ENCODE measurements at places on chromosomes 1 and 21.

GRCh38 chr1:232968965-232969364, 18.6 kb downstream of the NTPCR start:
- no peak for DNase-seq

GRCh38 chr1:240285540-240285939, 193.9 kb downstream of the FMN2 start:
- peak; percentile 90 for DNase-seq

GRCh38 chr1:184152434-184152898, 100.9 kb downstream of the TSEN15 start:
- DNase-seq, result no peak

DNA sequence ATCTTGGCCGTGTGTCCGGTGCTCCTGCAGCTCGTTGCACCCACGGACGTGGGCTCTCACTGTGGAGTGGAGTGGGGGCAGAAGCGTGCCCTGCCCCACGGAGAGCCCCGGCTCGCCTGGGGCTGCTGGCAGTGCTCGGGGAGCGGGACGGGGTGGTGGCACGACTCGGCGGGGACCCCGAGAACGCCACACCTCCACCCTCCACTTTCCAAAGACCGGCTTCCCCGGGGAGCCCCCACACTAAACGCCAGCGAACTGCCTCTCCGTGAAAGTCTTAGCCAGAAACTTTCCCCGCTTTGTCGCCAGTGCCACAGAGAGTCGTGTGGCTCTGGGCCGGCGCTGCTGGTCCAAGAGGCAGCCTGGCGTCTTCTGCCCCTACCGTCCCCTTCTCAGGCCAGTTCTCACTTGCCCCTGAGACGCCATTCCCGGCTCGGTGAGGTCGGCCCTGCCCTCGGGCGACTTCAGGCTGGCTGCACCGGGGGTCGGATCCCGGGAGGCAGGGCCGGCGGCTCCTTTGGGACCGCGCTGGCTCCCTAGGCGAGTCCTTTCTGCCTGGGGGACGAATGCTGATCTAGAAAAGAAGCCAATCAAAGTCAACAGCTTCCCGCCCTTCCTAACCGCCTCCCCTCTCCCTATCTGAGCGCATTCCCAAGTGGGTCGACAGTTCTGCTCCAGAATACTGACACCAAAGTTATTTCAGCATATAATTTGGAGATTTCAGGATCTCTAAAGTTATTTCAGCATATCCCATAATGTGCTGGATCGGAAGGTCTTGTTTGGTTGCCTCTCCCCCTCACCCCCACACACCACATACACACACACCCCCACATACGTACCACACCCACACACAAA, 2.6 kb upstream of the SAMD13 start:
- DNase-seq, result no peak

- DNase-seq, result no peak
Observed at GRCh38 chr1:15410884-15411245, 1.2 kb downstream of the EFHD2 start.

- DNase-seq, result no peak
Observed at GRCh38 chr21:42341776-42342542, 8.8 kb downstream of the TFF2 start.

DNA sequence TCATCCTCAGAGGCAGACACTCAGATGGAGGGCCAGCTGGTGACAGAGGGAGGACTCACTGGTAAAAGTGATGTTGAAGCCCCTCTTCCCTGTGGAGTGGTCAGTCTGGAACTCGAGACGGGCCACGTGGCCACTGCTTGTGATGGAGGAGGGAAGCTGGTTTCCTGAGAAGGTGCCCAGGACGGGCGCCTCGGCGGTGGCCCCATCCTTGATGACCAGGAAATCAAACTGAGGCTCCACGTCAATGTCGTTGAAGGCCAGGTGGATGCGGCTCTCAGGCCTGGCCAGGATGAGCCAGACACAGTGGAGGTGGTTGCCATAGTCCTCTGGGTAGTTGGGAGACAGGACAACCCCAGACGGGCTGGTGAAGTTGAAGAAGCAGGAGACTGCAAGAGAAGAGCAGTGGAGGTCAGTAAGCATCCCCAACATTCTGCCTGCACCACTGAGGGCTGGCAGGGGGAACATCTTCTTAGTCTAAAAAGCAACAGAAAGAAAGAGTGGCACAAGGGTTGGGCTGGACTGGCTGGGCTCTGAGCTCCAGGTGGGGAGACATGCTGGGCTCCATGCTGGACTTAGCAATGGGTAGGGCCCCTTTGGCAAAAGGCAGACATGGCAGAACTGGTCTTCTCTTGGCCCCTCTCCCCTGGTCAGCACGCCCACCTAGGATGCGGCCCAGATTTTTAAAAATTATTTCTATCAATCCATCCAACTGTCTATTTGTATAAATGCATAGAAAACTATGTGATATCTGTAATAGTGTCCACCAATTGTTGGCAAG, 120.5 kb upstream of the HMGB4 start:
- no peak for DNase-seq

DNA sequence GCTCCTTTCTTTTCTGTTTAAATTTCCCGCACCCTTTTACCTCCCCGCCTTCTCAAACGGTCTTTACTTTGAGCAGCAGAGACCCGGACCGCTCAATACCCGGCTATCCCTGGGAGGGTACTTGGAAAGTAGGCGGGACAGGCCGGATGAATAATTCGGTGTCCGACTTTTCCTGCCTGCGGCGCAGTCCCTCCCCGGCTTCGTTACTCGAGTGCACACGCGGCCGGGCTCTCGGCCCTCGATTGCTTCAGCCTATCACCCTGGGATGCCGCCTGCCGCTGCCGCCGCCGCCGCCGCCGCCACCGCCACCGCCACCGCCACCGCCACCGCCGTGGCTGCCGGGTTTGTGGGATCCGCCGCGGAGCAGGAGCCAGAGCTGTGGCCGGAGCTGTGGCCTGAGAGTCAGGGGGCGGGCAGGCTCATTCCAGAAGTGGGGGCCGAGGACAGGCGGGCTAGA, 382 bp upstream of the RASAL2 start:
- DNase-seq, result peak; percentile 91

- DNase-seq, result no peak
Observed at GRCh38 chr1:230068952-230069684, 2.1 kb downstream of the GALNT2 start.

GRCh38 chr21:45123440-45123839, 49.1 kb downstream of the ADARB1 start:
- DNase-seq, result no peak

DNA sequence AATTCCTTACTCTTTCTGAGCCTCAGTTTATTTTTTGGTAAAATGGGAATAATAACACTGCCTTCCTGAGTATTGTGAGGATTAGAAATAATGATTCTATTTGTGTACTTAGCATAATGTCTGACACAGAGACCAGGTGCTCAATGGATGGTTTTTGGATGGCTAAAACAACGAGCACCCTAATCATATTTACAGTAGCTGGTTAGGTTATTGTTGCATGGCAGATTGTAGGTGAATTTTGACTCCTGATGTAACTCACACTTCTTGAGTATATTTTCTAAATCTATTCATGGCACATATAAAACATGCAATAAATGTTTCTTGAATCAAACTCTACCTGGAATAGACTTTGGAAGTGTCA, 11.9 kb upstream of the DUSP10 start:
- DNase-seq, result no peak

GRCh38 chr1:25256578-25256965, 9.3 kb upstream of the RSRP1 start:
- DNase-seq, result no peak

GRCh38 chr1:89555550-89555949, 30.9 kb downstream of the LRRC8B start:
- no peak for DNase-seq

GRCh38 chr1:173097001-173097400, 46.3 kb upstream of the TNFSF18 start:
- DNase-seq, result no peak

- DNase-seq, result no peak
Observed at GRCh38 chr1:204623365-204623893, 62.1 kb downstream of the LRRN2 start.

DNA sequence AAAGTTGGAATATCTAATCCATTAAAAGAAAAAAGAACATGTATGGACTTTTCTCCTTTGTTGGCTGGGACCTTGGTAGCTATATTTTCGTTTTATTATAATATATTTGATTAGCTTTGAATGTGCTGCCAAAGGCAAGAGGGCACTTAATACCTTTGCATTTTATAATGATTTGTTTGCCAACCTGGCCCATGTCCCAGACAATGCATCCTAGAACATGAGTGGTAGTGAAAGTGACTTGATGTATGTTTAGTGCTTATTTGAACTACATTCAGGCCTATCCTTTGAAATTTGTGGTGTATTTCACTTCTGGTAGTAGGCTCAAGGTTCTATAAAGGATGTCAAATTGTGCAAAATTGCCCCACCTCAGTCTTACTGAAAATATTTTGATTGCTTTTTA, 25.9 kb downstream of the CACHD1 start:
- DNase-seq, result no peak

DNA sequence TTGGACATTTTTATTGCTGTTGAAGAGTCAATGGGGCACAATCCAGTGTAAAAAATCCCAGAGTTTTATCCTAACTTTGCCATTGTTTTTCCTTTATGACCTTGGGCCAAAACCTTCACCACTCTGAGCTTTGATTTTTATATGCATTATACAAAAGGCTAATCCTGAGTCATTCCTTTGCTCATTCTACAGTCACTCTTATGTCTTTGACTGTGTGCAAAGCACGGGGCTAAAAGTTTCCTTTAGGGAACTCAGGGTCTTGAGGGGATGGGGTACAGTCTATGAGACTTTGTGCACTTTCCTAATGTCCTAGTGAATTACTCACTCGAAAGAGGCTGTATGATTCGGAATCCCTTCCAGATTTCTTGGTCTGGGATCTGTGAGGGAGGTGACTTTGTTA, 543.2 kb upstream of the CAMK1G start:
- no peak for DNase-seq

- DNase-seq, result no peak
Observed at GRCh38 chr1:157978586-157979403, 14.7 kb upstream of the KIRREL1 start.

DNA sequence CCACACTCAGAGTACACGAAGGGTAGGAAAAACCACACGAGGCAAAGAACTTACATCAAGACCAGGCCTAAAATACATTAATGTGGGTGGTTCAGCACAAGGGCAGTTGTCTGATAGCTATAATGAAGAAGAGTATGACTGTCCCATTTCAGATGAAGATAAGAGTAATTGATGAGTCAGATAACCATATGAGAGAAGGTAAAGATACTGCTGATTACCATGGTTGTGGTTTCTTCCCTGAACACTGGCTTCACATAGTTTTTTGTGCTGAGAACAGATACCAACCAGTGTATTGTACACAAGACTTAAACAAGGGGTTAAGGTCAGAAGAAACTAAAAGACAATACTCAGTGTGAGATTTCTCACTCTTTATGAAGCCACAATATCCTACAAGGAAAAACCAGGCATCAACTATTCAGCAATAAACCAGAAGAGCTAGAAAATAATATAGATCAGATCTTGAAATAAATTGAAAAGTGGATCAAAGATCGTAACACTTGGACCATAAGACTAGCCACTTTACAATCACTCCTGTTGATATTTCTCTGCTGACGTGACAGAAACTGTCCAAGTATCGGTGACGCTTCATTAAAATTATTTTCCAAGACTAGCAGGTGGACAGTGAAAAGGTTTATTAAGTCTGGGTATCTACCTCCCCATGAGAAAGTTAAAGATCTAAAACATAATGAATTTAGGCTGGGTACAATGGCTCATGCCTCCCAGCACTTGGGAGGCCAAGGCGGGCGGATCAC, 28.6 kb downstream of the PUM1 start:
- no peak for DNase-seq

GRCh38 chr1:156894001-156894400, 483 bp downstream of the PEAR1 start:
- DNase-seq, result no peak

DNA sequence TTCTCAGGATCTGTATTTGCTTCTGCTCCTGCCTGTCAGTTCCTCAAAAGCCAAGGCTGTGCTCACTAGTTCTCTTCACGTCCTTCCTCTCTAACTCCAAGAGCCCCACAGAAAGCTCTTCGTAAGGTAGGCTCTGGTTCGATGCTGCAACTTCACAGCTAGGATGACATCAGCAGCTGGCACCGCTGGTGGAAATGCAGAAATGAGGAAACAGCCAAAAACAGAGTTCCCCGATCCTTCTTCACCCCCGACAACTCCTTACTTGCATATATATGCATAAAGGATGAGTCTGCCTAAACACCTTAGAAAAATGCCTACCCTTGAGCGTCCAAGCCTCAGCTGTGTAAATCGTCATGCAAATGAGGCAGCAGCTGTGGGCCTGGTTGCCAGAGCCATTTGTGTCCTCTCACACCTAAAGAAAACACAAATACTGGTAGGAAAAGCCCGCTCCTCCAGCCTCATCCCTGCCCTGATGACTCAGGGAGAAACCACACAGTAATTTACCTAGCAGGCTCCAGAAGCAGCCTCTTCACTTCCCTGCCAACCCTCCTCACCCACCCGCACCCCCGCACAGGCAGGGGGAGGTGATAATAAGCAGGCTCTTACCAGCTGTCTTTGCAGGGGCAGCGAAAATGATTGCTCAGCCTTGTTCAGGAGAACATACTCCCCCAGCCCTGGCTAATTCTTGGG, 28.2 kb downstream of the BATF3 start:
- no peak for DNase-seq

GRCh38 chr1:59218521-59219236, 78.2 kb upstream of the FGGY start:
- no peak for DNase-seq

DNA sequence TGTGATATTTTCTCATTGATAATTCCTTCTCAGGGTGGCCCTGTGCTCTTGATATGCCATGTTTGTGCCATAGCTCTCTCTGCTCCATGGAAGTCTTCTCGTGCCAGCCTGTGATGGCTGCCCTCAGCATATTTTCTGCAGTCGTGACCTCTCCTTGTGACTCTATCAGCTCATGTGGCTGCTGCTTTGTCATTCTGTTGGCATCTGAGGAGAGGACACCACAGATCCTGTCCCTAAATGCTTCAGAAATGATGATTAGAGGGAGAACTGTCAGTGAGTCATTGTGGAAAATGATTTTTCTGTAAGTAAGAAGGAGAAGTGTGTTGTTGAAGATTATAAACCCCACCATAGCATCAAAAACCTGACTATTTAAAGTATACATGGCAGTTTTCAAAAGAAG, 286.0 kb downstream of the ADGRL2 start:
- no peak for DNase-seq

DNA sequence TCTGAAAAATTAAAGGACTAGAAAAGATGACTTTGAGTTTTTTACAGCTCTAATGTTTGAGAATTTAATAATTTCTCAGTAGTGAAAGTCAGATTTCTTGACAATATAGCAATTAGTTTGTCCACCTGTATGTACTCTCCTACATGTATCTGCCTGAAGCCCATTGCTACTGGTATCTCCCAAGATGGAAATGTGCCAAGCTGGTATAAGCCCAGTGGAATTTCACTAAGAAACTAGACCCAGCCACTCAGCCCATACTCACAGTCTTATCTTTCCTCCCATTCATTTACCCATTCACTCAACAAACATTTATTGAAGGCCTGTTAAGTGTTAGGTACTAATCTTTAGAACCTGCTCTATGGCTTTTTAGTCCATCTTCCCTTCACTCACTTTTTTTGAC, 21.6 kb upstream of the TRIM45 start:
- DNase-seq, result no peak

GRCh38 chr1:84988588-84988987, 8.3 kb downstream of the MCOLN2 start:
- DNase-seq, result no peak

Data from AG09319 (cell line).